Hypothalamus (tissue), 51 donors: ENCODE measurements at places on chromosomes 2 and 18.

- no peak for DNase-seq
Measured at GRCh38 chr2:39203382-39203781, 40.4 kb downstream of the CDKL4 start.

DNA sequence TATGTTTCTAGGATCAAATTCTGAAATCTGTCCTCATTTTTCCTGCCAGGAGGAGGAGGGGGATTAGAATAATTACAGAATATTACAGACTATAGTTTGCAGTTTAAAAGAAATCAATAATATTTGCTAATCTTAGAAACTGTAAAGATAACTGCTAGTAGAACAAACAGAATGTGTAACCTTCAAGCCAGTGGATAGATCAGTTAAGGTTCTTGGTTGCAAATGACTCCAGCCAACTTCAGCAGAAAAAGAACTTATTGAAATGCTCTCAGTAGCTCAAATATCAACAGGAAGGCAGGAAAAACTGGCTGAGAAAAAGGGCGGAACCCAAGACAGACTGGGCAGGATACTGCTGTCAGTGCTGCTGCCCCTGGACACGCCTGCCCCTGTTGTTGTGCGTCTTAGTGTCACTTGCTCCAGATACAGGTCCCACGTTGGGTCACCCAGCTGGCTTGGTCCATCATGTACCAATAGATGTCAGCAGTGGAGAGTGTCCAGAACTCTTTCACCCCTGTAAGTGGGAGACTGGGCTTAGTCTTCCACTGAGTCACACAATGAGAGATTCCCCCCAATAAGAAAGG lies 10.2 kb downstream of the NMUR1 start:
- no peak for DNase-seq

GRCh38 chr18:35835833-35836232 lies 136.6 kb upstream of the RMP24 start:
- DNase-seq = no peak

DNA sequence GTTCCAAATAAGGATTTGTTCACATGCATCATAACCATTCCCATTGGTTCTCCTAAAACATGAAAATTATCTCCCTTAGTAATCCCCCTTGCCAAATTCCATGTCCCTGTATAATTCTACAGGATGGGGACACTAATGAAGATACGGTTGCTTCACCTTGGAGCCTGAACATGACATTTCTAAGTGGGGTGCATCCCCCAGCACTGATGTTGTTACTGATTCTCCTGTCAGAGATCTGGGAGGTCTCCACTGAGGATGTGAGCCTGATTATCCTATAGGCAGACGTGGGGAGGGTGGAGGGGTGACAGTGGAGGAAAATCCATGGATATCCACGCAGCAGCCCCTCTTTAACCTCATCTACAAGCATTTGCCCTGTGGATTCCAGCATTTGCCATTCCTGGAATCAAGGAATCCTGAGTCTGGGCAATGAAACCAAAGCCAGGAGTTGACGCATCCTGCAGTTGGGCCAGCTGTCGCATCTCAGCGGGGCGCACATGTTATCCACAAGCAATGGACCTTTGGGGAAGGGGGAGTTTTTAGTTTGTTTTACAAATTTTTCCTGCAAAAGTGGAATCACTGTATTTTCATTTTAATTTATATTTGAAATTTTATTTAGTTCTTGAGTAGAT lies 57.3 kb downstream of the HK2 start:
- DNase-seq = no peak

GRCh38 chr2:205994344-205994743 lies 91.6 kb downstream of the INO80D start:
- DNase-seq = no peak

- no peak for DNase-seq
Measured at GRCh38 chr18:48656582-48656981, 117.8 kb downstream of the CTIF start.

- DNase-seq = peak; percentile 27
Measured at GRCh38 chr2:71596011-71596410, 142.7 kb downstream of the DYSF start.

GRCh38 chr18:4551001-4551360 lies 95.9 kb upstream of the DLGAP1 start:
- no peak for DNase-seq

DNA sequence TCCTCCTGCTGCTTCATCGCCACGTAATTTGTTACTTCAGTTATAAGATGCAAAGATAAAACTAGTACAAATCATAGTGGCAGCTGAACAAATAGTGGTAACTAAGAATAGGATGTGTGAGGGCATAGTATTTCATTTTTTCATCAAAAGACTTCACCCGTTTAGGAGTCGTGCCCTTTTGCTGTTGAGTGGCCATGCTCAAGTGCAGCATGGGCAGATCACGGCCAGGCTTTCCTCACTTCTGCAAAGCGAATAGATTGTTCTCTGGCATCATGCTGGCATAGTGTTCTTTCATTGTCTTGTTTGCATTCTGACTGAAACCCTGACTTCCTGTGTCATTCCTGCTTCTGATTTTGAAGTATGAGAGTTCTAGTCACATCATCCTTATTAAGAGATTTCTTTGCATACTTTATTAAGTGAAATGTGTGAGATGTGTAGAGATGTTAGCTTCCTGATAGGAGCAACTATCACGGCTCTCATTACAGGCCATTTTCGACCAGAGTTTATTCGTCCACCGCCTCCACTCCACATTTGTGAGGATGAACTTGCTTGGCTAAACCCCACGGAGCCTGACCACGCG lies 11.8 kb downstream of the CNOT11 start:
- DNase-seq = no peak

GRCh38 chr2:223751012-223751411 lies 86.4 kb downstream of the AP1S3 start:
- no peak for DNase-seq

DNA sequence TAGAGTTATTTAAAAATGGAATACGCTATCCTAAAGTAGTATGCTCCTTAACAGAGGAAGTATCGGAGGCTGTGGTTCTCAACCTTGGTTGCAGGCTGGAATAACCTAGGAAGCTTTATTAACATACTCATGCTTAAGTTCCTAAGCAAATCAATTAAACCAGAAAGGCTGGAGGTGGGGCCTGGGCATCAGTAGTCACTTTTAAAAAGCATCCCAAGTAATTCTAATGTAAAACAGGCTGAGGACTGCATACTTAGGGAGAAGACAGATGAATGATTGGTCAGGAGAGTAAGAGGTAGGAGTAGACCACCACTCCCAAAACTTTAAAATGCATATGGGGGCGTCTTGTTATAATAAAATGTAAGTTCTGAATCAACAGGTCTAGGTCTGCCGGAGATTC lies 15.3 kb downstream of the ACAA2 start:
- no peak for DNase-seq

- no peak for DNase-seq
Measured at GRCh38 chr2:128374711-128375413, 56.2 kb upstream of the HS6ST1 start.

DNA sequence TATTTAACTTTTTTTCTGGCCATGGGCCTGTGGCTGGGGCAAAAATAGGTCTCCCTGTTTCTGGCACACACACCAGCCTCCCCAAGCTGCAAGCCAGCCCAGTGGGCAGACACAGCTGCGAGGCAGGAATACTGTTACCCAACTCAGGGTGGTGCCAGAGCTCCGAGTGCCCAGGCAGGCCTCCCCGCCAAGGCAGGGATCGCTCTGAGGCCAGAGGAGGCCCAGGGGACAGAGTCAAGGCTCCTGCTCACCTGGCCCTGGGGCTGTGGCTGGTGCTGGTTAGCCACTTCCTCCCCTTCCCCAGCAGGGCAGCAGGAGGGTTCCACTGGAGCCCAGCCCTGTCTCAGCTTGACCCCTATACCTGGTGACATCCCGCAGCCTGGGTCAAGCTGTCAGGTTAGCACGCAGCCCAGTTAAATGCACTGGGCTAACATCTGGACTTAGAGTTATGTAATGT lies 67.1 kb upstream of the EPAS1 start:
- peak; percentile 17 for DNase-seq

DNA sequence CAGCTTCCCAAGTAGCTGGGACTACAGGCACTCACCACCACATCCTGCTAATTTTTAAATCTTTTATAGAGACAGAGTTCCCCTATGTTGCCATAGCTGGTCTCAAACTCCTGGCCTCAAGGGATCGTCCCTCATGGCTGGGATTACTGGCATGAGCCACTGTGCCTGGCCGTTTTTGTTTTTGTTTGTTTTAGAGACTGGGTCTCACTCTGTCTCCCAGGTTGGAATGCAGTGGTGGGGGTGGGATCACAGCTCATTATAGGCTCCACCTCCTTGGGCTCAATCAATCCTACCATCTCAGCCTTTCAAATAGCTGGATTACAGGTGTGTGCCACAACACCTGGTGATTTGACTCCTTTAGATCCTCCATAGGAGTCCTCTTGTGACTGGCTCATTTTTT lies 19.5 kb upstream of the ZDBF2 start:
- no peak for DNase-seq

GRCh38 chr2:180823546-180824141 lies 156.8 kb upstream of the UBE2E3 start:
- DNase-seq = no peak

GRCh38 chr2:44906972-44907371 lies 34.5 kb upstream of the SIX3 start:
- DNase-seq = no peak

- DNase-seq = no peak
Measured at GRCh38 chr2:727071-727470, 49.9 kb upstream of the TMEM18 start.

DNA sequence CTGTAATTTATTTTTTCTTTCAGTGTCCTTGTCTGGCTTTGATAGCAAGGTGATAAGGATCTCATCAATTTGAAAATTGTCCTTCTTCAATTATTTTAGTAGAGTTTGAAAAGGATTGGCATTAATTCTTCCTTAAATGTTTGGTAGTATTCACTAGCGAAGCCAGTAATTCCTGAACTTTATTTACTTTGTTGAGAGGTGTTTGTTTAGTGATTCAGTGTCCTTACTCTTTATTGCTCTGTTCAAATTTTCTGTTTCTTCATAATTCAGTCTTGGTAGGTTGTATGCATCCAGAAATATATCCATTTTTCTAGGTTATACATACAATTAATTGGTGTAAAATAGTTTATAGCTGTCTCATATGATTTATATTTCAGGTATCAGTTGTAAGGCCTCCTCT lies 676.7 kb upstream of the POU3F3 start:
- no peak for DNase-seq

DNA sequence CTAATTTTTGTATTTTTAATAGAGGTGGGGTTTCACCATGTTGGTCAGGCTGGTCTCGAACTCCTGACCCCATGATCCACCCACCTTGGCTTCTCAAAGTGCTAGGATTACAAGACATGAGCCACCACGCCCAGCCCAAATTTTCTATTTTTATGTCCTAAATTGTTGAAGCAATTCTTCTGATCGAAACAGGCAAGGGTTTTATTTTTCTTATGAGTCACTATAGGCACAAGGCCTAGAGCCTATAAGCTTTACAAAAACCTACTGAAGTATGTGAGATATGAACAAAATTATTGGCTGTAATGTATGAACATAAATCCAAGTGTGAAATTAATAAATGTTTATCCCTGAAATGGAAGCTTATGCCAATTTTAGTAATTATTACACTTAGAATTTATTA lies 464.2 kb upstream of the NRP2 start:
- no peak for DNase-seq

DNA sequence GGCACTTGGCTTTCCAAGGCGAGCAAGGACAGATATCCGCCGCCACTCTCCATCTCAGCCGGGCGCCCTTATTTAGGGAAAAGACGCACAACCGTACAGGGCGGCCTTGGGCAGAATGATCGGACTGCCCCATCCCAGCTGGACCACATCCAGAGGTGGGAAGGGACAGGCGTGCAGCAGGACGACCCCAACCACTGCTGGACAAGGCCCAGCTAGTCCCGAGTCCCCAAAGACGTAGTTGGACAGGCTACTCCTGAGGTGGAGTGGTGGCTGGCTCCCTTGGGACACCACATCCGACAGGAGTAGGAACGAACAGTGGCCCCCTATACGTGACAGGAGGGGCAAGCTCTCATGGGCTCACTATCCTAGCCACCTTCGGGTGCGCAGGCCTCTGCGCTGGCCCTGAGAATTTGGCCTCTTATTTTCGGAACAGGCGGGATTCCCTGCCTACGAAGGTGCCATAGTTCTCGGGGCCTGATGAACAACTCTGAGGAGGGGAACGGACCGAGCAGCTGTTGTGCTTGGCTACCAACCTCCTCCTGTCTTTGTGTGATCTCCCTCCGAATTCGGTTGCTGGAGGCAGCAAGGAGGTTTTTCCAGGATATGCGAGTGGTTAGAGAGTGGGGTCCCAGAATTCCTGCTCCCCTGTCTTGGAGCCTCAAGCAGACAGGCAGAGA lies 2.3 kb downstream of the FEV start:
- no peak for DNase-seq
